RCC 7860 (cell line): ENCODE measurements at places on chromosomes 5 and 9.
A peak's percentile ranks its signal among the peaks of the same experiment; 100 is the strongest.

DNA sequence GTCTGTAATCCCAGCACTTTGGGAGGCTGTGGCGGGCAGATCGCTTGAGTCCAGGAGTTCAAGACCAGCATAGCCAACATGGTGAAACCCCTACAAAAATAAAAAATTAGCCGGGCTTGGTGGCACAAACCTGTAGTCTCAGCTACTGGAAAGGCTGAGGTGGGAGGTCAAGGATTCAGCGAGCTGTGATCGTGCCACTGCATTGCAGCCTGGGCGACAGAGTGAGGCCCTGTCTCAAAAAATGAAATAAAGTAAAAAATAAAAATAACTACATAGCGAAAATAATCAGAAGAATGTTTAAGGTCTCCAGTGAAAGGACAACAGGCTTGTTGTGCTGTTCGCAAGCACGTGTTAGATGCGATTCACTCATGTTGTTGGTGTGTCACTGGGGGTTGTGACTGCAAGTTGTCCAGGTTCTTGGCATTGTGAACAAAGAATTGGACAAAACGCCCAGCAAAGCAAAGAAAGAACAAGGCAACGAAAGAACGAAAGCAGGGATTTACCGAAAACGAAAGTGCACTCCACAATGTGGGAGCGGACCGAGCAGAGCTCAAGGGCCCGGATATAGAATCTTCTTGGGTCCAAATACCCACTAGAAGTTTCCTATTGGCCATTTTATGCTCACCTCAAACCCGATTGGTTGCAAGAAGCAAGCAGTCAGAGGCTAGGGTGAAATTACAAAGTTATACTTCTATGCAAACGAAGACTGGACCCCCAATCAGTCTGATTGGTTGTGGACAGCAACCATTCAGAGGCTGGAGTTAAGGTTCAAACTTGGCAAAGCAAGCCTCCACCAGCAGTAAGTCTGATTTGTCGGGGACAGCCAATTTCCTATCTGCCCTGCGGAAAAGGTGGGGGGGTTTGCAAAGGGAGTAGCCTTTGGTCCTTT lies 844 bp upstream of the MCCC2 start:
- no peak for DNase-seq

GRCh38 chr5:108772626-108773025 lies 24.9 kb downstream of the FER start:
- DNase-seq: no peak

DNA sequence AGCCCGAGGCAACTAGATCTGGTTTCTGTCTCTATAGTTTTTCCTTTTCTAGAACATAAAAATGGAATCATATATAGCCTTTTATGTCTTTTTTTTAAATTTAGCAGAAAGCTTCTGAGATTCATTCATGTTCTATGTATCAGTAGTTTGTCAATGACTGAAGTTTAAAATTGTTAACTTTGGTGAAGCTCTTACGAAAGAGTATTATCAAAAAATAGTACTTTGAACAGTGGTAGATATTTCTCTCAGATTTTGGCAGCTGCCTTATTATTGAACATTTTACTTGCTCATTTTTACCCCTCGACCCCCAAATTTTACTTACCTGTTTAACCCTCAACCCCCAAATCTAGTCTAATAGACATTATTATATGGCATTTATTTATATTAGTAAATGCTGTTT lies 10.2 kb downstream of the NIPBL start:
- DNase-seq: no peak

GRCh38 chr5:88203981-88204750 lies 64.5 kb downstream of the TMEM161B start:
- DNase-seq: no peak

- DNase-seq: no peak
Observed at GRCh38 chr5:143119291-143119769, 284.2 kb downstream of the NR3C1 start.

DNA sequence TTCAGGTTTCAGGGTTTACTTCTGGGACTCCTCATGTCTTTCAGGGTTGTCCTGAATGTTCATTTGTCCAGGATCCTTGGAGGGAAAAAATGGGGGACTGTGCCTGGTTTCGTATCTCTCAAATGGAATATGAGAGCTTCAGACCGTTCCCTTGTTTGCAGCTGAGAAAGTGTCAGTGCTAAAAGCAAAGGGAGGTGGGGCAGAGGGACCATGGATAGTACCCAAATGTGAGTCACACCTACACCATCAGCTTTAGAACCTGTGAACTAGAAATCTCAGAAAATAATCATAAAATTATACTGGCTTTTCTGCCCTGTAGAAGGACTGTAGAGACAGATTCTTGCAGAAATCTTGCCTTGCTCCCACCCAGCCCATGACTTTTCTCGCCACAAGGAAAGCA lies 84.3 kb upstream of the TAF11L2 start:
- no peak for DNase-seq

GRCh38 chr9:121813519-121814210 lies 162.2 kb downstream of the DAB2IP start:
- DNase-seq: no peak

- DNase-seq: no peak
Observed at GRCh38 chr5:59772206-59772605, 121.3 kb downstream of the PDE4D start.

- DNase-seq: no peak
Observed at GRCh38 chr5:133364936-133365707, 247.2 kb downstream of the FSTL4 start.

DNA sequence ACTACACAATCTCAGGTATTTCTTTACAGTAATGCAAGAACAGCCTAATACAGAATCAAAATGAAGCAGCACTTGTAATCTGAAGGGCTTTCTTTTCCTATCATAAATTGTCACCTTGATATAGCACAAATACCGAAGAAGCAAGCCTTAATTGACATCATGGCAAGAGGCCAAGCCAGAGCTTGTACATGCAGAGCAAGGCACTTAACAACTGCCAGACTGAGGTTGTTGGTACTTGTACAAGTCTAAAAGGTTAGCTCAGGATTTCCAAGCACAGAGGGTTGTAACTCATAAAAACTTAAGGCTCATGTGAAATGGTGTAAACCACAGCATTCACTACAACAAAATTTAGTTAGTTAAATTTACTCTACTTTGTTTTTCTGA lies 158.8 kb upstream of the SPEF2 start:
- DNase-seq: no peak

DNA sequence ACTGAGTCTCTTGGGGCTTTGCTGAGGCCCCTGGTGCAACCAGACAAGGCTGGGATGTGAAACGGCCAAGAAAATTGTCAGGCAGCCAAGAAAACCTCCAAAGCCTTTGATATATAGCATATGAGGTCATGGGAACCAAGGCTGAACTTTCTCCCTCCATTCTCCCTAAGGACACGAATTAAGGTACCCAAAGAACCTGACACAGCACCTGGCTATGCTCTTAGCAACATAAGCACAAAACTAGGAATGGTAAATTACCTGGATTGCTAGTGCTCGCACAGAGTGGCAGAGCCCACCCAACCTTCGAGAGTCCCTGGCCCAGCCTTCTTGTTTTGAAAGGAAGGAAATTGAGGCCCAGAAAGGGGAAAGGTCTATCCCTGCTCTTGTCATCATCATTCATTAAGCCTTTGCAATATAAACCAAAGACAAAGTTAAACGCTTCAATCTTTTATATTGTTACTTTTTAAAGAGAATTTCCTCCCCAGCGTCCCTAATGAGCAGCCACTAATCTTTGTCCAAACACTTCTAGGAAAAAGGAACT lies 220.0 kb upstream of the NR4A3 start:
- DNase-seq: no peak

DNA sequence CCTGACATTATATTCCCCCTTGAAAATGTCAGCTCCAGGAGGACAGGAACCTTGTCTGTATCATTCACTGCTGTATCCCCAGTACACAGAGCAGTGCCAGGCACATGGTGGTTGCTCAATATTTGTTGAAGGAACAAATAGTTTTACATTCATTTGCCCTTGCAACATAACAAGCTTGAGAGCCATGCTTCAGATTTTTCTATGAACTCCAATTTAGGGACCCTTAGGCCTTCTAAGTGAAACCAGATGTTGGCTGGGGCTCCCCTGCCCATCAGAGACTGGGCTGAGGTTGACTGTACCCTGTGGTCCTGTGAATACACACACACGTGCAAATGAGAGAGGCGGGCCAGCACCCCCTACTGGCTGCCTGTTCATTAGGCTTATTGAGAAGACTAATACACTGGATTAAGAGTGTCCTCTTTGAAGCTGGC lies 214.9 kb upstream of the WWC1 start:
- DNase-seq: no peak

- no peak for DNase-seq
Observed at GRCh38 chr5:84682531-84682930, 297.9 kb upstream of the EDIL3 start.

DNA sequence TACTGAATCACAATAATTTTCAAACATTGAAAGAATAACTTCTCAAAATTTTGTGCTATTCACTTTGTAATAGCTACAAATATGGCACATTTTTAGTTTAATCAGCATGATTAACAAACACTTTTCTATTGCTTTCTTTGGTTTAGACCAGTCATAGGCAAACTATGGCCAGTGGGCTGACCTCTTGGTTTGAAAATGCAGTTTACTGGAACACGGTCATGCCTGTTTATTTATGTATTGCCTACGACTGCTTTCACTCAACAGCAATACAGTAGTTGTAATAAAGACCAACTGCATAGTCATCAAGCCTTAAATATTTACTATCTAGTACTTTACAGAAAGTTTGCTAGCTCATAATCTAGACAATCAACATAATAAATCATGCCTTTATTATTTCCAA lies 810.8 kb downstream of the TLE1 start:
- DNase-seq: no peak

GRCh38 chr5:53333160-53333559 lies 147.3 kb upstream of the FST start:
- DNase-seq: no peak

- no peak for DNase-seq
Observed at GRCh38 chr9:81239388-81239787, 450.0 kb downstream of the TLE1 start.

DNA sequence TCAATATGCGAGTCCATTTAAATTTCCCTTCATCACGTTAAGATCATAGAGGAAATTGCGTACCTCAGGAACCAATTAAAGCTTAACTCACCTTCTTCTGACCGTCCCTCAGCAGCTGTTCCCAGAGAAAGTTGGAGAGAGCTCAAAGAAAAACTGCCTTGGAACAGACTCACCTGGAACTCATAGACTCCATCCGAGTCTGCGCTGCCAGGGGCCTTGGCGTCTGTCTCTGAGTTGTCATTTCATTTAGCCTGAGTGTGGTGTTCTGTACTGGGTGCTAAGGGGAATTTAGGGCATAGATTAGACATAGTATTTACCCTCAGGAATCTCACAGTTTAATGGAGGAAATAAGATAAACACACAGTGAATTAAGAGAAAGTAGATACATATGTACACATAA lies 892.7 kb downstream of the TLE1 start:
- DNase-seq: no peak

GRCh38 chr5:76025069-76025468 lies 58.1 kb upstream of the SV2C start:
- DNase-seq: no peak

DNA sequence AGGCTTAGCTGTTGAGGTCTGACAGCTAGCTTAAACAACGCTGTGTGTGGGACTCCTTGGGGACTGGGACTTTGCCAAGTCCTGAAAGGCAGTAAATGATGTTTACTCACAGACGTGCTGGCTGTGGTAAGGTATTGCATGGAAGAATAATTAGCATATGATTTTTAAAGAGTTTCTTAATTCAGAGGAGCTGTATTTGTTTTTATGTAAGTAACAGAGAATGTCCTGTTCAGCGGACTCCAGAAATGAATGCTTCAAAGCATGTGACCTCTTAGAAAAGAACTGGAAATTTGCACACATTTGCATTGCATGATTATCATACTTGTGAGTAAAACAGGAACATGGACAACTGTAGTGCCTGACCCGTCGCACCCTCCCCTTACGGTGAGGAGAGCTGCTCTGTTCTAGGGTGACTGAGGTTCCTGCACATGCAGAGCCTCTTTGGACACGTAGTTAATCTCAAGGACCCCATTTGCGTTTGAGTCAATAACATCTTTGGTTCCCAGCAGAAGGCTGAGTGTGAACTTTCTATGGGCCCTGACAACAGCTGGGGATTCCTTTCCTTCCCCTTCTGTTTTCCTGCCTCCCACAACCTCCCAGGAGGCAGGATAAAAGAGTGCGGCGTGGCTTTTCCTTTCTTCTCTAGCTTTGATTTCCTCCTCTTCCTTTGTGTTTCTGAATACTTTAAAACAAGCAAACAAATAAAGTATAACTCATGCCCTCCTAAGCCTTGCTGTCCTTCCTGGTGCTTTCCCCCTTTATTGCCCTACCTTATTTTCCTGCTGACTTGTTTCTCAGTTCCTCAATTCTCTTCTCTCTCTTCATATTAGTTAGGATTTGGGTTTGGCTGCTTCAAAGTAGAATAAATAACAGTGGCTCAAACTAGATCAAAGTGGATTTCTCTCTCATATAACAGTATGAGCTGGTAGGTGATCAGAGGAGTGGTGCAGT lies 157.2 kb upstream of the CD180 start:
- DNase-seq: no peak

DNA sequence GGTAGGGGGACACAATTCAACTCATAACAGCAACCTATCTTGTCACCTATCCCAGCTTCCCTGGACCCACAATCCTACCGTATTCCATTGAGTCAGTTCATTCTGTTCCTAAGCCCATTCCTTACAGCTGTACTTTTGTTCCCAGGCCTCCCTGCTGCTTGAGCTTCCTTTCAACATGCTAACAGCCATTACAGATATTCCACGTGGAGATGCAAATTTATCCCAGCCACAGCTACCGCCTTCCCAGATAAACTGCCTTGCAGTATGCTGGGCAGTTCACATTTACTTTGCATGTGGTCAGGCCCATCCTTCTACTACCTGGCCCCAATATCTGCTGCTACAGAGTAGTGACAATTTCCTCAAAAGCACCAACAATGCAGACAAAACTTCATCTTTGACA lies 23.0 kb downstream of the RIGI start:
- DNase-seq: no peak

DNA sequence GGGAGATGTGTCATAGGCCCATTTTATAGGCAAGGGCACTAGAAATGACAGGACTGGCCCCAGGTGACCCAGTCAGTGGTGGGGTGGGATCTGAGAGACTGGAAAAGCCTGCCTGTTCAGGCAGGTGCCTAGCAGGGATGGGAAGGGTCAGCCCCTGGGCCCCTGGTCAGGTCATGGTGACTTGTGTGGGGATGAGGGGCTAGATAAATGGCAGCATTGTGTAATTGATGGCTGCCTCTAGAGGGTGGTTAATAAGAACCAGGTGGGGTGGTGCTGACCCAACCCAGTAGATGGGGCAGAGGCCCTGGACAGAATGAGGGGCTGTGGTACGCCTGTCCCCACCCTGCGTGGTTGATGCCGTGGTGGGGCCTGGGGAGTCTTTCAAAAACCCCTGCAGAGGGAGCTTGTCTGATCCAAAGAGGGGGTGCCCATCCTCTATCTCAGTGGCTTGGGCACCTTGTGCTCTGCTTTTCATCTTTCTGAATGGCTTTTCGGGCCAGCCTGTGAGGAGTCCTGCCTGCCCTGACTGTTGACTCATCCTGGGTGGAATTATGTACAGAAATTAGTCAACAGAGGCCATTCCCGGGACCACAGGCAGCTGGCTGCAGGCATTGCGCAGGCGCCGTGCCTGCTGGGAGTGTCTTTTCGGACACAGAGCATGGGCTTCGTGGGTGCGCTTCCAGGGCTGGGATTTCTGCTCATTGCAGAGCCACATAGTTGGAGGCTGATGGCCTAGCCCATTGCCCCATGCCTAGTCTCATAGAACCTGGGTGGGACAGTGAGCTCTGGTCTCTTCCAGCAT lies 93.6 kb upstream of the PITX1 start:
- peak; percentile 85 for DNase-seq

- DNase-seq: no peak
Observed at GRCh38 chr5:6188344-6188743, 190.0 kb downstream of the MED10 start.
